ENCODE measurements at places on chromosomes 2 and 18. TPM values are rescaled to one million over a fixed set of nuclear protein-coding genes. Genes with fewer than 3 reads are reported as not detected.

GRCh38 chr2:168356477-168356835 is 99.6 kb upstream of the CERS6 start:
- no peak for DNase-seq

The CPLX4 gene
- total RNA-seq, result not detected

The CRACDL gene
- 7.9 TPM for total RNA-seq

DNA sequence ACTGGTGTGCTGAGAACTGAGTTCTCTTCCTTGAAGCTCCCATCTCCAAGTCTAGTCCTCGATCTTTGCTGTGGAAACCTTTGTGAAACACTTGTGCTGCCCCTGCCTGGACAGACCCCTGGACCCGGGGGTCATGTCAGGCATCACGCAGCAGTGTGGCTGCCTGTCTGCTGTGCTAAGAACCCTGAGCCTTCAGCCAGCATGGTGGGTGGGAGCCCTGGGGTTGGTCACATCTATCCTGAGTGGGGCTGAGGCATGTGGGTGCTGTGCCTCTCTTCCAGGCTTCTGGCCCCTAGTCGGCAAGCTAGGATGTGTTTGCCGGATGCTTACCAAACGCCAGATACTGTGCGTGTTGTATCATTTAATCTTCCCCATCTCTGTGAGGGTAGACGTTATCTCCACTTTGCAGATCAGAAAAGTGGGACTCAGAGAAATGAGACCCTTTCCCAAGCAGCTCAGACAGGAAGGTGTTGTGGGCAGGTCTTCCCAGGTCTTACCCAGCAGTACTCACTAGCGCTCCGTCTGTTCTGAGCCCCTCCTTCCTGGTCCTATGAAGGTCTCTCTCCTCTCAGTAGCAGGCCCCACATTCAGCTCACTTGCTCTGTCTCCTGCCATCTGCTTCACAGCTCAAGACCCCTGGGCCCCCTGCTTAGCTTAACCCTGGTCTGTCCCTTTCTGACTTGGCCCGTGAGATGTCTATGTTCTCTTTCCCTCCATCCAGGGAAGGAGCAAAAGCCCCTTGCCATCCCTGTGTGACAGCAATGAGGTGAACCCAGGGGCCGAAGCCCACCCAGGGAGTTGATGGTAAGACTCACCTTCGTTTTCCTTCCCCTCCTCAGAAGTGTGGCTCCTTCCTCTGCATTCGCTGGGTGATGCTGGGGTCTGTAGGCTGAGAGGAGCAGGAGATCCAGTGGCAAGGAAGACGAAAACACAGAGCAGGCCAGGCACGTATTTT is 242.8 kb downstream of the FAM210A start:
- DNase-seq, result no peak

DNA sequence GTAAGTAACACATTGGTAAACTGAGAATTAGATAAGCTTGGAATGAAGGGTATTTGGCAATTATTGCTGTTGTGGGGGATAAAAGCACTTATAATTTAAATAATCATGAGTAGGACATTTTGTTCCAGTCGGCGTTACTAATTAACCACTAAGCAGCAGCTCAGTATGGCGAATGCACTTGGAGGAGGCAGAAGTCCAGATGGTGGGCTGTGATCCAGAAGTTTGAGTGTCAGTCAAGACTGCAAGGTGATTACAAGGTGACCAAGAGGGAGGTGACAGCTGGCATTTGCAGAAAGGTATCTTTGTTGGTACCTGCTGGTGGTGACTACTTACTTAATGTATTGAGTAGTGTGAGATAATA is 643.6 kb upstream of the FAM98A start:
- no peak for DNase-seq

The L3MBTL4 gene
- 7.5 TPM for total RNA-seq

DNA sequence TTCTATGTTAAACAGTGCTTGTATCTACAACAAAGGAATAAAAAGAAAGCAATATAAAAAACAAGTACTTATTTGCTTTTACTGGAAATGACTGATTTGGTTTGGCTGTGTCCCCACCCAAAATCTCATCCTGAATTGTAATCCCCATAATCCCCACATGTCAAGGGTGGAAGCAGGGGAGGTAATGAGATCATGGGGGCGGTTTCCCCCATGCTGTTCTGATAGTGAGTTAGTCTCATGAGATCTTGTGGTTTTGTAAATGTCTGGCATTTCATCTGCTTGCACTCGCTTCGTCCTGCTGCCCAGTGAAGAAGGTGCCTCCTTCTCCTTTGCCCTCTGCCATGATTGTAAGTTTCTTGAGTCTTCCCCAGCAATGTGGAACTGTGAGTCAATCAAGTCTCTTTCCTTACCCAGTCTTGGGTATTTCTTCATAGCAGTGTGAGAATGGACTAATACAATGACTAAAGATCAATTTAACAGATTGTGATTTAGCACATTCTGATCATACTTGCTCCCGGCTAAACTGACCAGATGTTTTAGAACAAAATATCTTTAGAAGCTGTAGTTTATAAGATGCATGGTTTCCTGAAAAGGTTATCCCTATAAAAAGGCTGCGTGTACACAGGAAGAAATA is 19.9 kb downstream of the PTH2R start:
- no peak for DNase-seq

GRCh38 chr2:162317861-162318327 is 590 bp downstream of the IFIH1 start:
- DNase-seq, result no peak

GRCh38 chr18:49531678-49532153 is 30.1 kb upstream of the LIPG start:
- DNase-seq, result no peak

- DNase-seq, result no peak
These were observed 89.1 kb downstream of the ALPK2 start for GRCh38 chr18:58539659-58540380.

GRCh38 chr2:203623661-203624060 is 82.8 kb upstream of the CD28 start:
- no peak for DNase-seq

- peak; percentile 86 for DNase-seq
These were observed 67.9 kb downstream of the NCAPH start for GRCh38 chr2:96403481-96403880.

DNA sequence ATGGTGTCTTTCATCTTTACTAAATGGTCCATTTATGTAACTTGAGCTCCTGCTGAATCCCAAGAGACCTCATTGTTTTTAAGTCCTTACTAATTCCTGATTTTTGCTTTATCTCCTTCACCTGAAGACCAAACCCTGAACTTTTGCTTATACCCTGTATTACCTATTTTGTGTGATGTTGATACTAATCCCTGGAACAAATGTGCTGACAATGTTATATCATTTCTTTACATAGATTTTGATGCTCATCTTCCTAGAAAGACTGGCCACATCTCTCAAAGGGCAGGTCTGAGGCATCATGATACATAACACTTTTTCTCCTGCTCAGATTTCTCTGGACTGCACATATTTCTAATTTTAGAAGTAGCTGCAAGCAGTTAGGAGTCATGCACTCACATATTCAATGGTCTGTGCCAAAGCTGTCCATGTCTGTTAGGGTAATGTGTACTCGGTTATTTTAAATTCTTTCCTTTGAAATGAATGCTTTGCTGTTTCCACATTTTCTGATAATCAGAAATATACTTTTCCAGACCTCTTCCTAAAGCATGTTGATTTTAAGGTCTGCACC is 427.9 kb upstream of the HNRNPA3 start:
- no peak for DNase-seq

DNA sequence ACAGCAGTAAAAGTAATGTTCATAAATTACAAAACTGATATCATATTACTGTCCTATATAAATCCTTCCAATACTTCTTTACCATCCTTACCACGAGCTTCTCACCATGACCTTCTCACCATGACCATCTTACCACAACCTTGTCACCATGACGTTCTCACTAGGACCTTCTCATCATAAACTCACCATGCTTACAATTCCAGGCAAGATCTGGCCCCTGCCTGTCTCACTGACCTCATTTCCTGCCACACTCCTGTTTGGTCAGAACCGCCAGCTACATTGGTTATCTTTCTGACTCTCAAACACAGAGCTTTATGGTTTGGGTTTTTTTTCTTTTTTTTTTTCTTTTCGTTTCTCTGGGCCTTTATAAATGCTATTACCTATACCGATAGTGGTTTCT is 827.6 kb downstream of the RNF144A start:
- no peak for DNase-seq

The C2orf66 gene
- 0.26 TPM for total RNA-seq

- DNase-seq, result no peak
These were observed 4.7 kb upstream of the PSD4 start for GRCh38 chr2:113169002-113169530.

- DNase-seq, result no peak
These were observed 273.5 kb downstream of the PIK3C3 start for GRCh38 chr18:42228581-42228980.

GRCh38 chr2:192499476-192499875 is 304.7 kb upstream of the TMEFF2 start:
- DNase-seq, result no peak

The KCNJ13 gene
- total RNA-seq, result not detected

The IL1RN gene
- total RNA-seq, result 8.9 TPM

DNA sequence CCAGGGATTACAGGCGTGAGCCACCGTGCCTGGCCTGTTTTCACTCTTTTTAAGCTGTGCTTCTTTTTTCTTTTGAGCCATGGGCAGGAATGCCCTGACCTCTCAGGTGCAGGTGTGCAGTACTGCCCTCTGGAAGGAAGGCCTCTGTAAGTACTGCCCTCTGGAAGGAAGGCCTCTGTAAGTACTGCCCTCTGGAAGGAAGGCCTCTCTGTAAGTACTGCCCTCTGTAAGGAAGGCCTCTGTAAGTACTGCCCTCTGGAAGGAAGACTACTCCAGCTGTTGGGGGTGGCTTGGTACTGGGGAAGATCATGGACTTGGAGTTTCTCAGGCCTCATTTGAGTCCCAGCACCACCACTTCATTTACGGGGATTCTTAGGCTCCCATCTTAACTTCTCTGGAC is 248.5 kb upstream of the ID2 start:
- no peak for DNase-seq

The COMMD1 gene
- 38.0 TPM for total RNA-seq

DNA sequence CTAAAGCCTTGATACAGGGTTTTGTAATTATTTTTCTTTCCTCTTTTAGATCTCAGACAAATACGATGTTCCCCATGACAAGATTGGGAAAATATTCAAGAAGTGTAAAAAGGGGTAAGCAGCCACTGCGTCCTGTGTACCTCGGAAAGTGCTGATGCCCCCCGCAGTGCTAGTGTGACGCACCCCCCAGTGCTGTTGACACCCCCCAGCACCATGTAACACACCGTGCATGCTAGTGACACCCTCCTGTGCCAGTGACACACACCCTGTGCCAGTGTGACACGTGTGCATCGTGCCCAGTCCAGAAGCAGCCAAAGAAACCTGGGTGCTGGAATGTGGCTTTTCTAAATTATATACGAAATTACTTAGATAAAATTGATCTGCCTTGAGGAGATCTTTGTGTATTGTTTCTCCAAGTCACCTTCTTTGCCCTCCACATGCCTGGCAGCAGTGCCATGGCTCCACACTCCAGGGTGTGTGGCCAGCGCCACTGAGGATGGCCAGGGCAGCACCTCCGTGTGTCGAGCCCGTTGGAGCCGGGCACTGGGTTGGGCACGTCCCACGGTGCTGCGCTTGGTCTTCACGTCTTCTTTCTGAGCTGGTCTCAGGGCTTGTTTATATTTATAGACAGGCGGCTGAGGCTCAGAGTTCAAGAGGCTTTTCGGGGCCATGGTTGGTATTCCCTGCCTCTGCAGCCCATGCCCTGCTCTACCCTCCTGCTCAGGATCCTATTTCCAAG is 44.3 kb upstream of the KLF11 start:
- peak; percentile 84 for DNase-seq

DNA sequence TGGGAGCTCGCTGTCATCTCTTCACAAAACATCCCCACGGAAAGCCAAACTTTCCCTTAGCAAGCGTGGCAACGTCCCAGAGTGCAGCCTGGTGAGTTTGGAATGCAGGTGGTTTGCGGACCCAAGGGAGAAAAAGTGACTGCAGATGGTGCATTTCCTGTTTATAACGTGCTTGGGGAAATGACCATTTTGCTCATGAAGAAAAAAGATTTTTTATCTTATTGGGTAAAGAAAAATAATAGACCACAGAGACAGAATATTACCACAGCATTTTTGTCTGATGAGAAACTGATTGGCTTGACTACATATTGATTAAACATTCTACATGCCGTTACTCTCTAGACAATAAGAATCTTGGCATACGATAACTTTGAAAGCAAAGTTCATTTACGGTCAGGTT is 136.5 kb downstream of the COPS8 start:
- no peak for DNase-seq

DNA sequence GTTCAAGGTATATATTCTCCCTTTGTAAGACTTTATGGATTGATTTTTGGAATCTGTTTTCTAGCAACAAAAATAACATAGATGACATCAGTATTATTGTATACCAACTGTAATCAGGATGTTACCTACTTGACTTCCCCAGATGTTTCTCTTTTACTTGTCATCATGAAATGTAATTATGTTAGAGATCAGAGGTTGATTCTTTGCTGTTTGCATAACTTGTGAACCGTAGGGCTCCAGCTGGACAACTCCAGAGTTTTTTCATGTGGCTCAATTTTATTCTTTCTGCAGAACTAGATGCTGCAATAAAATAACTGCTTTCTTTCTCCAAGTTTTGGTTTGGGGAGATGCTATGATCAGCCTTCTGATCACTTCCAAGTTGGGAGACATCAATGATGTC is 58.1 kb downstream of the SPOPL start:
- DNase-seq, result no peak

The CYB5A gene
- total RNA-seq, result 353 TPM

DNA sequence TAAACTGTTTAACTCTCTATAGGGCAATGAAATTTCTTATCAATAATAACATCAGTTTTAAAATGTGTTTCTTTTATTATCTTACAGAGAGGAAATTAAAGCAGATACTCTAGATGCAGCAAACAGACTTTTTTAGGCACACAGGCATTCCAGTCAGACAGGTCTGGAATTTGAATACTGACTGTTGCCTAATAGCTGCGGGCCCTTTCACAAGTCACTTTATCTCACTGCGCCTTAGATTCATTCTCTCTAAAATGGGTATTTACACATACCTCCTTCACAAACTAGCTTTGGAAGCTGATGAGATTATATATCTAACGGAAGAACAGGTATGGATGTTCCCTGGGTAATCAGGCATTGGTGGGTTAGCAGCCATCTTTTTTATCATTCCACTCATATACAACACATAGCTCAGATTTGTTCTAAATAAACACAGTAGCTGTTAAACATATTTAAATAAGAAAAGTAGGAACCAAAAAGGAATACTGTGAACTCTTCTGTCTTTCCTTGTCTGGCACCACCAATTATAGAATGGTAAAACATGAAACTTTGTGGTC is 104.2 kb downstream of the LRP2 start:
- DNase-seq, result no peak

GRCh38 chr2:78034706-78035105 is 512.5 kb upstream of the LRRTM4 start:
- no peak for DNase-seq

The AKAIN1 gene
- total RNA-seq, result not detected

All from mesenteric fat pad (tissue), 1 donor.